Effector memory CD4-positive, alpha-beta T cell (primary cell): ENCODE measurements at places on chromosomes 3 and 15.

- DNase-seq, result no peak
These were observed 9.3 kb upstream of the BCL2L10 start for GRCh38 chr15:52121896-52122295.

GRCh38 chr3:7433073-7433472, 572.2 kb downstream of the GRM7 start:
- DNase-seq, result no peak

DNA sequence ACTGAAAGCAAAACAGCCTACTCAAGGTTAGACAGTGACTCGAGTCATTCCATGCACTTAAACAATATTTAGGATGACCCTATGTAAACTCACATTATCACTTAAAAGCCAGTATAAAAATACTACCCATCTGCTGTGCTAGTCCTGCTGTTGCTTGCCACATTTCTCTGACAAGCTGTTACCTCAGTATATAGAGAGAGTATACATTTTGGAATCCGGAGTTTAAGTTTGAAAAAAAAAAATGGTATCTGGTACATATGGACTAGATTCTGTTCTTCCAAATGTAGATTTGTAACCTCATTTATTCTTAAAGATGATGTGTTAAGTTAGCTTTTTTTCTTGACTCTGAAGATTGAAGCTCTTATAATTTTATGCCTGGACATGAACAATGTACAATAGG, 503.8 kb upstream of the TPRG1 start:
- no peak for DNase-seq

DNA sequence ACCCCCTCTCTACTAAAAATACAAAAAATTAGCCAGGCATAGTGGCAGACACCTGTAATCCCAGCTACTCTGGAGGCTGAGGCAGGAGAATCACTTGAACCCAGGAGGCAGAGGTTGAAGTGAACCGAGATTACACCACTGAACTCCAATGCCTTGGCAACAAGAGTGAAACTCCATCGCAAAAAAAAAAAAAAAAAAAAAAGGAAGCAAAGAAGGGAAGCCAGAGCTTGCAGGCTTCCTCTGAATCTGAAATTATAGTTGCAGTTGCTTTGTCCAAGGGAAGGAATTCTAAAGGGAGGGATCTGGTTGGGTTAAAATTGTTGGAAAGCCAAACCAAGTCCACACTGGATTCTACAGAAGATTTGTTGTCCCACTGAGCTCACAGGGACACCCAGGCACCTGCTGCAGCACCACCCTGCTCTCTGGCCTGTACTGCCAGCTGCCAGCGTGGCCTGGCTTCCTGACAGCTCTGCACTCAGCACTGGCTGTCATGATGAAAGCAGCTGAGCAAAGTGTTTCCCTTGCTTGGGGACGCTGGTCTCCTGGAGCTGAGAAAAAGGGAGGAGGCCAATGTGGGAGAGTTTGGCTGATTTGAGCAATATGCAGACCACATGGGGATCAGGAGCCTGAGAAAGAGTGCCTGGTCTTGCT, 88.8 kb upstream of the HES1 start:
- DNase-seq, result no peak
